MG63 (cell line): ENCODE measurements at places on chromosomes 5 and 9. TPM values are rescaled to one million over a fixed set of nuclear protein-coding genes. Genes with fewer than 3 reads are reported as not detected.

DNA sequence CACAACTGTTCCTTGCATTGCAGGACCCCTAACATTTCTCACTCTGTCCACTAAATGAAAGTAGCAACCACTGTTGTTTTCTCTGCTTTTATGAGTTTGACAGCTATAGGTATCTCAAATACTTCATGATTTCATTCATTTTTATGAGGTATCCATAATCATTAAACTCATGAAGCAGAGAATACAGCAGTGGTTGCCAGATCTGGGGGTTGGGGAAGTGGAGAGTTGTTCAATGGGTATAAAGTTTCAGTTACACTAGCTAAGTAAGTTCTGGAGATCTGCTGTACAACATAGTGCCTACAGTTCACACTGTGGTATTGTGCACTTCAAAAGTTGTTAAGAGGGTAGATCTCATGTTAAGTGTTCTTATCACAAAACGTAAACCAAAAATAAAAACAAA, 23.4 kb upstream of the CAMK4 start:
- no peak for DNase-seq

PCDHA1 gene
- total RNA-seq, result 0.10 TPM in 1 of 2 replicates, not detected in the other

GRCh38 chr5:123112196-123112595, 23.2 kb downstream of the PRDM6 start:
- DNase-seq, result no peak

GRCh38 chr5:135466178-135467050, 14.3 kb upstream of the TIFAB start:
- DNase-seq, result peak; percentile 77
